ENCODE measurements at places on chromosomes 5 and 9. TPM values are rescaled to one million over a fixed set of nuclear protein-coding genes. Genes with fewer than 3 reads are reported as not detected.

GRCh38 chr5:13552361-13552760, 392.1 kb downstream of the DNAH5 start:
- no peak overlapping the region for H3K4me3 ChIP-seq
- H3K4me1 ChIP-seq: no peaks in the 10 kb centered on the region
- no peaks in the 10 kb centered on the region for H3K27me3 ChIP-seq

GRCh38 chr5:96297290-96297689, 135.8 kb downstream of the PCSK1 start:
- no peaks in the 10 kb centered on the region for H3K4me1 ChIP-seq
- no peak for DNase-seq
- no peak overlapping the region for H3K4me3 ChIP-seq
- H3K36me3 ChIP-seq: no peaks in the 10 kb centered on the region

- H3K27ac ChIP-seq: no peak overlapping the region
- peaks cover 4% of the 10 kb centered on the region for H3K4me1 ChIP-seq
- no peak for DNase-seq
- H3K4me3 ChIP-seq: no peak overlapping the region
- peaks cover 85% of the 10 kb centered on the region for H3K36me3 ChIP-seq
Observed at GRCh38 chr9:115084157-115084556, 33.8 kb downstream of the TNC start.

DNA sequence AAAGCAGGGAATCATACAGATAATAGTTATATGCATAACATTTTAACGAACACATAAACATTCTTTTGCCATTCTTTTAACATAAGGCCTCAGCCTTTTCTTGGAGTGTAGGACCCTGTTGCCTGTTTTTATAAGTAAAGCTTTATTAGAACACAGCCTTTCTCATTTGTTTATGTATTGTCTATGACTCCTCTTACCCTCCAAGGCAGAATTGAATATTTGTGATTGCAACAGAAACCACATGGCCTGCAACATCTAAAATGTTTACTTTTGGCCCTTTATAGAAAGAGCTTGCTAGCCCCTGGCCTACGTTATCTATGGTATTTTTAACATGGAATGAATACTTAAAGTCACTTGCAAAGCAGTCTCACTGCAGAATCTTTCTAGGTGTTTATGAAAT, 2.6 kb downstream of the SLC31A1 start:
- H3K36me3 ChIP-seq: peaks cover 4% of the 10 kb centered on the region
- peaks cover 18% of the 10 kb centered on the region for H3K4me1 ChIP-seq
- H3K4me3 ChIP-seq: no peak overlapping the region
- no peak overlapping the region for H3K27ac ChIP-seq
- DNase-seq: no peak

Gene IL3
- not detected for total RNA-seq

DNA sequence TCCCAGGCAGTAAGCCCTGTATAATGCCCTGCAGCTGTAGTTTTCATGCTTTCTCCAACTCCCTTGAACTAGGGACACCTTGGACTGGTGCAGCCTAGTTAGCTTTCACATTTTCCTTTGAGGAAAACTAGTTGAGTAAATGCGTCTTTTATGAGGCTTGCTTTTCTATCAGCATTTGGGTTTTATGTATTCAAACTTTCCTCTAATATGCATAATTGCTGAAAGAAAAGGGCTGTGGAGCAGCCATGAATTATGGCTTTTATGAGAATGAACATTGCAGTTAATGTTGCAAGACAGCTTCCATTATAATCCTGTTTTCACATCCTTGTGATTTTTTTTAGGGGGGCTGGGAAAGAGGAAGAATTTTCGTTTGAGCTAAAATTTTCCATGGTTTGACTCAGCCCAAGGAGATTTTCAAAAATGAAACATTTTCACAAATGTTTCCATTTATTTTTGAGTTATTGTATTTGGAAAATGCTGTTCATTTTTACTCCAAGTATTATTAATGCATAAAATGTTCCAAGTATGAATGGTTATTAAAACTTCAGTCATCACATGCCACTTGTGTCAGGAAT, 57.9 kb upstream of the PPP3R2 start:
- H3K4me1 ChIP-seq: no peaks in the 10 kb centered on the region
- no peaks in the 10 kb centered on the region for H3K36me3 ChIP-seq

Gene FOXE1
- total RNA-seq: not detected

Gene PTPN3
- total RNA-seq: 1.0 TPM

- H3K27me3 ChIP-seq: no peaks in the 10 kb centered on the region
- H3K4me1 ChIP-seq: no peaks in the 10 kb centered on the region
- H3K36me3 ChIP-seq: no peaks in the 10 kb centered on the region
- no peak overlapping the region for H3K4me3 ChIP-seq
- H3K27ac ChIP-seq: no peak overlapping the region
Observed at GRCh38 chr5:111863801-111864200, 106.8 kb upstream of the NREP start.

Gene PLAC8L1
- 1.9 TPM for total RNA-seq

DNA sequence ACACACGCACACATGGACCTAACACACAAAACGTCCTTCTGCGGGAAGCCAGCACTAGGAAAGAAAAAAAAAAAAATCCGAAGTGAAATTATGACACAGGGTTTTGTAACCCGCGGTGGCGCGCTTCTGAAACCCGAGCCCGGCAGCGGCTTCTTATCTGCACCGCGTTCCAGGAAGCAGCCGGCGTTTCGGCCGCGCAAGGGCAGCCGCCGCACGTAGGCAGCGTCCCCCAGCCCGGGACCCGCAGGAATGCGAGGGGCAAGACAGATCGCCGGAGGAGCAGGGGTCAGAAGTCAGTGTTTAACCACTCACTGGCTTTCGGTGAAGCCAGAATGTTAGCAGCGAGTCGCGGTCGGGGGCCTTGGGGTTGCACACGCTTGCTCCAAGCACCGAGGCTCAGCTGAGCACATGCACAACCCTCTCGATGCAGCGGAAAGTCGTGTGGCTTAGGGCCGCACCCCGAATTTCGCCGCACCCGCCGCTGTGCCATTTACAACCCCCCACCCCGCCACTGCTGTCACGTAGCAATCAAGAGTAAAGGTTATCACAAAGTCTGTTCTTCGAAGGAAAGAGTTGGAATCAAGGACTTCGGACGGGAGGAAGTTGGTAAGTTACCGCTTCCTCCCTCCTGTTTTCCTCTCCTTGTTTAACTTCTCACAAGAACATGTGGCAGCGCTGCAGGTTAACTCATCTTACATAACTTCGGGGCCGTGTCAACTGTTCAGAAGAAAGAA, 167.9 kb downstream of the AUH start:
- H3K4me3 ChIP-seq: peak overlapping the region; percentile 47
- peak; percentile 75 for DNase-seq
- H3K27ac ChIP-seq: peak overlapping the region; percentile 76
- H3K36me3 ChIP-seq: no peaks in the 10 kb centered on the region

Gene FGD3
- total RNA-seq: 0.09 TPM

GRCh38 chr5:120874081-120874862, 410.2 kb downstream of the PRR16 start:
- H3K4me1 ChIP-seq: no peaks in the 10 kb centered on the region
- no peaks in the 10 kb centered on the region for H3K27me3 ChIP-seq
- H3K36me3 ChIP-seq: no peaks in the 10 kb centered on the region
- H3K27ac ChIP-seq: no peak overlapping the region
- DNase-seq: no peak

DNA sequence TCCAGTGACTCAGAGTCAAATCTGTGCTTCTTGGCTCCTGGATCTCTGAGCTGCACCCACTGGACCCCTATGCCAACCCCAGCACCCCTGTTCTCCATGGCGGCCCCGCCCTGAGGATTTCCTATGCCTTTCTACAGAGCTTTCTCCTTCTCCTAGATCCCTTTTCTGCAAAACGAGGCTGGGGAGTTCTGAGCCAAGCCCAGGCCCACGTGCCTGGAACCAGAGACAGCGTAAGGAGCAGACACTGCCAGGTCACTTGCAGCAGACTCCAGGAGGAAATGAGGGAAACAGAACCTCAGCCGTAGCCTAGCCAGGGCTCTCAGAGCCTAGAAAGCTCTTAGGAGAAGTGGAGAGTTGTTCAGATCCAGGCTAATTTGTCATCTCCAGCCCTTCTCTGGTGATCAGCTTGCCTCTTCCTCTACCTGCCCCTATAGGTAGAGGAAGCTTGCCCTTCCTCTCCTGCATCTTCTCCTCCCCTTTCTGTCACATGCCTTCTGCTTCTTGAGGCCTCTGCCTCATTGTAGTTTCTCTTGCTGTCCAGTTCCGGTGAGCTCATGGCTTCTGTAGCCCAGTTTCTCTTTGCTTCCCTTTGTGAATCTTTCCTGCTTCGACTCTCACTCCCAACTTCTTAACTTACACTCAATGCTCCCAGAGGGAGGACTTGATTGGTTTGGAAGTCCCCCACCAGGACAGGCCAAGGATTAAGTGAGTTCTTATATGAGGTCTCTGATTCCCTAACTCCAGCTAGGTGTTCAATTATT, 163.4 kb downstream of the RGS3 start:
- H3K4me1 ChIP-seq: peaks cover 9% of the 10 kb centered on the region
- H3K27me3 ChIP-seq: no peaks in the 10 kb centered on the region
- no peak overlapping the region for H3K4me3 ChIP-seq
- no peaks in the 10 kb centered on the region for H3K36me3 ChIP-seq
- no peak overlapping the region for H3K27ac ChIP-seq

GRCh38 chr9:114777821-114778609, 27.8 kb downstream of the TNFSF15 start:
- no peaks in the 10 kb centered on the region for H3K27me3 ChIP-seq
- H3K4me1 ChIP-seq: no peaks in the 10 kb centered on the region
- no peak overlapping the region for H3K4me3 ChIP-seq
- no peak overlapping the region for H3K27ac ChIP-seq

DNA sequence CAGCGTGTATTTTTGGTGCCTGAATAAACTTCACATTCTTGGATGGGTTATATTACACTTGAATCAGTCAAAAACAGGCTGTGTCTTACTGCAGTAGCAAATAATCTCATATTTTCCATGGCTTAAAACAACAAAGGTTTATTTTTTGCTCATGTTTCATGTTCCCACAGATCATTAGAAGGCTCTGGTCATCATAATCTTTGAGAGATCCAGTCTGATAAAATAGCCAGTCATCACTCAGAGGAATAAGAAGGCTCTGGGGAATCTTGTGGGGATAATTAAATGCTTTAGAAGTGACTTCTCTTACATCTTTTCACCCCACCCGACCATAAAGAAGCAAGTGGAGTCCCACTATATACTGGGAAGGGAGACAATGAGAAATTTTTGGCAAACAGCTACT, 417.7 kb downstream of the PSAT1 start:
- H3K27ac ChIP-seq: no peak overlapping the region
- no peak overlapping the region for H3K4me3 ChIP-seq
- no peaks in the 10 kb centered on the region for H3K27me3 ChIP-seq

Gene PCDHGA6
- 21.6 TPM for total RNA-seq

DNA sequence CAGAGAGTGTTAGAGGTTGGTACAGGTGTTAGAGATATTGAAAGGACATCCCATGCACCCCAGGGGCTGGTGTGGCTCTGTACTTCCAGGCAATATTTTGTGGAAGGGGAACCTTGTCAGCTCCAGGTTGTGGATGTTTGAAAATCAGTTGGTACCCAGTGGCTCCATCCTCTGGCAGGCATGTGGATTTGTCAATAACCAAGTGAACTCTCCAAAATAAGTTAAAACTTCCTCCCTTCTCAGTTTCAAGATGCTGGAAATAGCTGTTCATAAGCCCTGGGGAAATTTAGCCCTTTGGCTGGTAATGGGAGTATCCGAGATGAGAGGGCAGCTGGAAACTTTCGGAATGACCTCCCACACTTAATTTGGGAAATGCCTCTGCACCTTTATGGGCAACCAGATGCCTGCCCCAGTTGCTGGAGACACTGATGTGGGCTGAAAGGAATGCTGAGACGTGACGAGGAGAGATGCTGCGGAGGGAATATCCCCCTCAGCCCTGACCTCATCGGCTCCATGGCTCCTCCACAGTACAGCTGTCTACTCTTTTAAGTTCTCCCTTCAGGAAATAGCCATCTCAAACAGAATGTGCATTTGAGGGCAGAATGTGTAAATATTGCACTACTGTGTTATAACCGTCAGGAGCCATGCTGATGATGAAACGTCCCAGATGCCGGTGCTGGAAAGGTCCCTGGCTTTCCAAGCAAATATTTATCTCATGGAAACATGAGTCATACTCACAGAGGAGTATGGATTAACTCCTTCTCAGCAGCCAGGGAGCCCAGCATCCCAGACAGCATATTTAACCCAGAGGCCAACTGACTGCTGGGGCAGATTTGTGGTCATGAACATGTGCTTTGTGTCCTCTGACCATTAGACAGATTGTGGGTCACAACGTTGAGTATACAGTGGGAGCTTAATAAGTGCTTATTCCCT, 29.5 kb downstream of the TGFBI start:
- H3K4me1 ChIP-seq: no peaks in the 10 kb centered on the region
- H3K4me3 ChIP-seq: no peak overlapping the region
- DNase-seq: peak; percentile 60
- no peaks in the 10 kb centered on the region for H3K27me3 ChIP-seq

Measured in A673 (cell line).